Thyroid gland (tissue), 4 donors: ENCODE measurements at places on chromosomes 4 and X. TPM values are rescaled to one million over a fixed set of nuclear protein-coding genes. Genes with fewer than 3 reads are reported as not detected.

ATP8A1 gene
- total RNA-seq = 191 TPM

GPR143 gene
- total RNA-seq = 2.6 TPM

CT45A9 gene
- not detected for total RNA-seq

KLHL5 gene
- total RNA-seq = 22.8 TPM

LRP2BP gene
- 2.8 TPM for total RNA-seq

FRMPD4 gene
- not detected for total RNA-seq

- DNase-seq = no peak
Measured at GRCh38 chr4:9608300-9608699, 164.1 kb downstream of the DEFB131A start.

DNA sequence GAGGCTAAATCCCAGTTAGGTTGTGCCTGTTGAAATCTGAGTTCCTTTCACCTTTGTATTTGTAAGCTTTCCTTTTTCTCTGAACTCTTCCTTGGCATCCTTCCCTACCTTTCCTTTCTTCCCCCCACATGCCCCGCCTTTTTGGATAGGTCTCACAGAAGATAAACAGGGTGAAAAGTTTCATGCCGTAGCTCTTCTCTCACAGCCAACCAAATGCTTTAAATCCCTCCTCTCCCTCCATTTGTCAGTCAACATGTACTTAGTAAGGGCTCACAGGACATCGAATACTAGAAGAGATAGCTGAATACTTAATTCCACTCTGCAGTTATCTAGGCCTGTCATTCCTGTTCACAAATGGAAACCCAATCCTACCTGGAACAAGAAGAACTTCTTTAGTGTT is 107.1 kb upstream of the BMPR1B start:
- DNase-seq = no peak

- DNase-seq = no peak
Measured at GRCh38 chr4:42452823-42453222, 55.5 kb downstream of the SHISA3 start.

DNA sequence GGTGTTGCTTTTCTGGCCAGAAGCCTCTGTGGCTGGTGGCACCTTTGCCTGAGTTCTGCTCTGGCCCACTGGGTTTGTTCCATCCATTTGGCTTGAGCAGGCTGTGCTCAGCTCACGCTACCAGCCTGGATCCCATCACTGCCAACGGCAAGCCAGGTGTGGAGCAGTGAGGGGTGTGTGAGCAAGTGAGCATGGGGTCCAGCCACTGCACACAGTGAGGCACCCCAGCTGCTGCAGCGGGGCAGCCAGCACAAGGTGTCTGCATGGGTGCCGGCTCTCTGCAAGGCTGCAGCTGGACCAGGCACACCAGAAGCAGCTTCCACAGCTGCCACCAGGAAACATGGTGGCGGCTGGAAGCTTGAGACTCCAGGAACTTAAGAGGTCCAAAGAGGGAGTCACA is 46.8 kb downstream of the ARAP2 start:
- no peak for DNase-seq

GRCh38 chrX:65528705-65529340 is 5.8 kb downstream of the LAS1L start:
- DNase-seq = peak; percentile 14

DNA sequence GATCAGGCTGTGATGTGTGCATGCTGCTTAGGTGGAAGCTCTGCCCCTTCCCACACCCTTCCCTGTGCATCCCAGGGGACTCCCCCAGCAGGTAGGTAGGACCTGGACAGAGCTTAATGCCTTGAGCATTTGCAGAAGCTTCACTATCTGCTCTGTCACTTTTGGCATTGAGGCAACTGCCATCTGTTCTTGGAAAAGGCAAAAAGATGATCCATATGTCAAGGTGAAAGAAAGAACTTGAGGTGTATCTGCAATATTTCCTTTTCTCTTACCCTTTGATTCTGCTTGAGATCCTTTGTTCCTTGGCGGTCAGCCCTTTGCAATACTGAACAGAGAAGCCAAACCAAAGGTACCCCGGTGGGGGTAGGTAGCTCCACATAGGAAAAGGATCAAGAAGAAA is 37.1 kb upstream of the TBC1D9 start:
- no peak for DNase-seq

DNA sequence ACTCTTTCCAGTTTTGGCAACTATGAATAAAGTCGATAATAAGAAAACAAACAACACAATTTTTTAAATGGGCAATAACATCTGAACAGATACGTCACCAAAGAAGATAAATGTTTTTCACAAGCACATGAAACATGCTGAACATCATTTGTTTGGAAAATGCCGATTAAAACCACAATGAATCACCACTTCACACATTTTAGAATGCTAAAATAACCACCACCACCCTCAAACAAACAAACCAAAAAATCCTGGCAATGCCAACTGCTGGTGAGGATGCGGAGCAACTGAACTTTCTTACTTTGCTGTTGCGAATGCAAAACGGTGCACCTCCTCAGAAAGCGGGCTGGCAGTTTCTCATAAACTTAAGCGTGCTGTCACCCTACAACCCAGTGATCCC is 115.9 kb downstream of the NSUN7 start:
- no peak for DNase-seq

DNA sequence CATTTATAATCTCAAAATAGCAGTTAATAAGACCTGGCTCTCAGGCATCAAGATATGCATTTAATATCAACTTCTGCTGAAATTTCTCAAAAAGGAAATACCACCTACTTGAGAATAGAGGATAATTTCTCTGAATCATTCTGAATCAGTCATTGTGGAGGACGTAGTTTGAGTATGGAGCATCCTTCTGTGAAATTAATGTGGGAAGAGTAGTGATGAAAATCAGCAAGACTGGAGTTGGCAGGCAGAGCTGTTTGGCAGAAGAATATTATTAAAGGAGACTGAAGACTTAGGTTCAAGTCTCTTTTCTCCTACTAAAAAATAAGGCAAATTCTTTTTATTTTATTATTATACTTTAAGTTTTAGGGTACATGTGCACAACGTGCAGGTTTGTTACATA is 325.6 kb upstream of the ATOH1 start:
- no peak for DNase-seq

DNA sequence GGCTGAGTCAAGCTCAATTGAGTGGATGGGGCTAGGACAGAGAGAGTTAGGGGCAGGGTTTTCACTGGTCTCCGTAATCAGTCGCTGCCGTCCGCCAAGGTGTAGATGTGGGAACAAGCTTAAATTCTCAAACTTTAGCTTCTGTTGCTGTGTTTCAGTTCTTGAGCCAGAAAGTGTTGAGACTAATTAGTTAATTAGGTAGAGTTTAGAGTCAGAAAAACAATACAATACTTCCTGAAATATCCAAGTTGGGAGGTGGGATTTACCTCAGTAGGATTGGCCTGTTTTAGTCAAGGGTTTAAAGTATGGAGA is 1.1 kb upstream of the UBE2D3 start:
- DNase-seq = no peak

GRCh38 chr4:73221734-73222133 is 36.9 kb downstream of the ANKRD17 start:
- no peak for DNase-seq

GRCh38 chrX:101803451-101803850 is 128.4 kb downstream of the ZMAT1 start:
- DNase-seq = no peak

- no peak for DNase-seq
Measured at GRCh38 chrX:32896088-32896487, 315.3 kb downstream of the DMD start.

GRCh38 chrX:153897899-153898298 is 6.6 kb upstream of the AVPR2 start:
- DNase-seq = no peak

DNA sequence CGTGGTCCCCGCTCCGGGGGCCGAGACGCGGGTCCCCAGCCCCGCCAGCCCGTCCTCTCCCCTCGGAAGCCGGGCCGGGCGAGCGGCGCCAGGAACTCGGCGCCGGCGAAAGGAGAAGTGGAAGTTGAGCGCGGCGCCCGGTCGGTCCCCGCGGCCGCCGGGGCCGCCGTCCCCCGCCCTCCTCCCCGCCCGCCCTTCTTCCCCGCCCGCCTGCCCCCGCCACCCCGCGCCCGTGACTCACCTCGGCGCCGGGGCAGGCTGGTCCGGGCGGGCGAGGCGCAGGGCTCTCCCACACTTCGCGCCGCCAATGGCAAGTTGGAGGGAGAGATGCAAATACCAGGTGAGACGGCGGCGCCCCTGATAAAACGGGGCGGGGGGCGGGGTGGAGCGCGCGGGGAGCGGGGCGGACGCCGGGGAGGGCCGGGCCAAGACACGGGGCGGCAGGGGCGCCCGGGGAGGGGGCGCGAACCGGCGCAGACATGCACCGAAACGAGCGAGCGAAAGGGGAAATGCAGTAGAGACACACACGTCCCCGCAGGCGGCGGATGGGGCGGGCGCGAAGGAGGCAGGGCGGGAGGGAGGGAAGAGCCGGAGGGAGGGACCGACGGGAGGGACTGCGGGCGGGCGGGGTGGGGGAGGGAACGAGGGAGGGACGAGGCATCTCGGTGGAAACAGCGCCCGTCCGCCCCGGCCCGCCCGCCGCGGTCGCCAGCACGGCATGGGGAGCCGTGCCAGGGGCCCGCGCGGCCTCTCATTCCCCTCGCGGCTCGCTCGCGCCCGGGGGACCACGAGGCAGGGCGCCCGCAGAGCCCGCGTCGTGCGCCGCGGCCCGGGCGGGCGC is at the start of gene ELF4:
ELF4 (minus strand) TSS at position 119 of the 841 bp plus-strand sequence. CDS start 29,167 bp downstream, outside the sequence.
- peak; percentile 43 for DNase-seq

DNA sequence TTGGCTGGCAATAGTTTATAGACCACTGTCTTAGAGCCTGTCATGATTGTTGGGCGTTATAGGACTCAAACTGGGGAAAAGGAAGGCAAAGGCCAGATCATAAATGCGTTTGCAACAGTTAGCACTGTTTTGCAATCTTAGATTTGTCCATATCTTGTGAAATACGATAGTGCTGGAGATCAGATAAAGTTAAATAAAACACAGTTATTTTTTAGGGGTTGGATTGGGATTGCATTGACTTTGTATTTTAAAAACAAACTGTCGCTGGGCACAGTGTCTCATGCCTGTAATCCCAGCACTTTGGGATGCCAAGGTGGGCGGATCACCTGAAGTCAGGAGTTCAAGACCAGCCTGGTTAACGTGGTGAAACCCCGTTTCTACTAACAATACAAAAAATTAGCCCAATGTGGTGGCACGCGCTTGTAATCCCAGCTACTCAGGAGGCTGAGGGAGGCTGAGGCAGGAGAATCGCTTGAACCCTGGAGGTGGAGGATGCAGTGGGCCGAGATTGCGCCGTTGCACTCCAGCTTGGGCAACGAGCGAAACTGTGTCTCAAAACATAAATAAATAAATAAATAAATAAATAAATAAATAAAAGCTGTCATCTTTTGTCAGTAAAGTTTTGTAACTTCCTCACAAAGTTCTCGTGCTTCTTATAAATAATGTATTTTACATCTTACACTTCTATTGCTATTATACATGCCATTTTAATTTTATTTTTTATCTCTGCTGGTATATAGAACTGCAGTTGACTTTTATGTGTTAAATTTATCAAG is 117.2 kb downstream of the KDM6A start:
- DNase-seq = no peak

- DNase-seq = peak; percentile 68
Measured at GRCh38 chrX:40174001-40174853, 76.5 kb upstream of the BCOR start.
